ENCODE measurements at places on chromosomes 16 and 17.

DNA sequence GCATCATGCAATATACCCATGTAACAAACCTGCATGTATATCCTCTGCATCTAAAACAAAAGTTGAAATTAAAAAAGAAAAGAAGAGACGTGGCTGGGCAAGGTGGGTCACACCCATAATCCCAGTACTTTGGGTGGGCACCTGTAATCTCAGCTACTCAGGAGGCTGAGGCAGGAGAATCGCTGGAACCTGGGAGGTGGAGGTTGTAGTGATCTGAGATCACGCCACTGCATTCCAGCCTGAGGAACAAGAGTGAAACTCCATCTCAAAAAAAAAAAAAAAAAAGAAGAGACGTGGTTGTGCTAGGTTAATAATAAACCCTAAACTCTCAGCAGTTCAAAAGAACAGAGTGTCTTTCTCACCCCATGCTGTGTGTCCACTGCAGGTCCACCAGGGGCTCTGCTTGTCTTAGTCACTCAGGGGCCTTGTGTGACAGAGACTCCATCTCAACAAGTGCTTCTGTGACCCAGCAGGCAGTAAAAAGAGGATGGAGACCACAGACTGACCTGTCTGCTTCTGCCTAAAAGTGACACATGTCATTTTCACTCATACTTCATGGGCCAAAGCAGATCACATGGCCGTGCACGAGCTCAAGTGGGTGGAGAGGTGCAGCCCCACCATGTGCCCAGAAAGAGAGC is 22.3 kb upstream of the N4BP1 start:
- no peak for DNase-seq

- DNase-seq, result no peak
These were observed 19.9 kb upstream of the JPH3 start for GRCh38 chr16:87582216-87582965.

DNA sequence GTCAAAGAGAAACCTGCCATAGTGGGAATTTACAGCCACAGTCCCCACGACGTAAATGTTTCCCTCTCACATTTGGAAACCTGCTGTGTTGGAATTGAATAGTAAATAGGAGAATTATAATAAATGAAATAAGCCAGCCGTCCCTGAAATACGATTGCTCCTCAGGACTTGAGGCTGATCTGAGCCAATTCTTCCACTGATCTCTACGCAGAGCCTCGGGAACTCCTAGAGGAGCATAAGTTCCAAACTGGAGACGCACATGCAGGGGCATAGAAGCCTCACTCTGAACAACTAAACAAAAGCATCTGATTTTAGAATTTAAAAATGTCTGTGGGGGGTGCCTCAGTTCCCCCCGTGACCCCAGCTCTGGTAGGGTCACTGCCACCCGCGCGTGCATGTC is 10.2 kb upstream of the TEX19 start:
- no peak for DNase-seq

DNA sequence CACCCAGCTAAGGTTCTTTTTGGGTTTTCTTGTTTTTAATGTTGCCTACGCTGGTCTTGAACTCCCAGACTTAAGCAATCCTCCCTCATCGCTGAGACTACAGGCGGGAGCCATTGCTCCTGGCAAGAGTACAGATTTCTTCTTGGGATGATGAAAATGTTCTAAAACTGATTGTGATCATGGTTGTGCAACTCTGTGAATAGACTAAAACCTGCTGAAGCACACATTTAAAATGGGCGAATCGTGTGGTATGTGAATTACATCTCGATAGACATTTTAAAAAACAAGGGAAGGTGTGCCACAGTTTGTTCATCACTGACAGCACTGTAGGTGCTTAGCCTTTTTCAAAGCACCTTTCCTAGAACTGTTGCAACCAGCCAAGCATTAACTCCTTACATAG is 48.8 kb upstream of the CDH3 start:
- no peak for DNase-seq

DNA sequence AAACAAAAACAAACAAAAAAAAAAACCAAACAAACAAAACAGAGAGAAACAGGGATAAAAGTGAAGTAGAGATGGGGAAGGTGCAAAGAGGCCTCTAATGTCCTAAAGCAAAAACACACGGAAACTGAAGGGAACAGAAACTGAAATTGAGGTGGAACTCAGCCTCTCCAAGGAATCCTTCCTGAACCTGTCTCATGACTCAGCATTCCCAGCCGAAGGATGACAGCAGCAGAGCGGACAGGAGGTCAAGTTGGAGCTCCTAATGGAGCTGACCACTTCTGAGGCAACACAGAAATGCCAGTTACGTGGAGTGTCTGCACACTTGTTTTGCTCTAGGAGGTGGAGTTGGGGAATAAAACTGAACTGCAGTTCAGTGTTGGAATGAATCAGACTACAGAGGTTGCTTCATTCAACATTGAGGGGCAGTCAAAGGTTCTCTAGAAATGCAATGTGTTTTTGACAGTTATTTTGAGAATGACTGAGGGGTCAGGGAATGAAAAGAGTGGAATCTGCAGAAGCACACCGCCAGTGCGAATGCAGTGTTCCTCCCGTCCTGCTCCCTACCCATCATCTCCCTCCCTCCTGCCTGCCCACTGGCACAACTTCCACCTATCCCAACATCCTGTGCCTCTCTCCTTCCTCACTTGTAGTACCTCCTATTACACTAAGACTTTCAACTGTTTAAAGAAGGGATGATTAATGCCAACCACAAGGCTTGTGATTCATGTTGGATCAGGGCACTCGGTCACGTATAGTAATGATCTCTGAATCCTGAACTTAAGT is 6.3 kb downstream of the UBE2O start:
- DNase-seq, result no peak

GRCh38 chr17:34862384-34862783 is 98.9 kb downstream of the CCT6B start:
- DNase-seq, result no peak

GRCh38 chr16:87095271-87095670 is 221.9 kb downstream of the C16orf95 start:
- DNase-seq, result no peak

DNA sequence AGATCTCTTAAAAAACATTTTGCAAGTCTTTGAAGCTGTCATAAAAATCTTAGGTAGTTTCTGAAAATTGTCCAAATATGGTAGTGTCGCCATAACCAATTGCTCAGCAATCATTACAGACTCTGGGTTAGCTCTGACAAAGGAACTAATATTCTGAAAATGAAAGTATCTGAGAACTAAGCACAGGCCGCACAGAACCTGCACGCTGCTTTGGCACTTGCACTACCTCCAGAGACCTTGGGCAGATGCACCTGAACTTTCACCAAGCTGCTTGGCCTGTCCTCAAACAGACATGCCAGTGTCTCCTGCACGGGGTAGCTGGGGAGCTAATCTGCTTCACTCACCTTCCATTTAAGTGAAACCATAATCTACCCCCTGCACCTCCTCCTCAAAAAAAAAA is 317.0 kb downstream of the MAF start:
- no peak for DNase-seq

GRCh38 chr16:48053418-48053745 is 102.4 kb downstream of the ABCC12 start:
- DNase-seq, result no peak

GRCh38 chr16:12462426-12463280 is 341.0 kb downstream of the CPPED1 start:
- DNase-seq, result no peak

- no peak for DNase-seq
These were observed 30.5 kb downstream of the SEC14L5 start for GRCh38 chr16:4988647-4989046.

DNA sequence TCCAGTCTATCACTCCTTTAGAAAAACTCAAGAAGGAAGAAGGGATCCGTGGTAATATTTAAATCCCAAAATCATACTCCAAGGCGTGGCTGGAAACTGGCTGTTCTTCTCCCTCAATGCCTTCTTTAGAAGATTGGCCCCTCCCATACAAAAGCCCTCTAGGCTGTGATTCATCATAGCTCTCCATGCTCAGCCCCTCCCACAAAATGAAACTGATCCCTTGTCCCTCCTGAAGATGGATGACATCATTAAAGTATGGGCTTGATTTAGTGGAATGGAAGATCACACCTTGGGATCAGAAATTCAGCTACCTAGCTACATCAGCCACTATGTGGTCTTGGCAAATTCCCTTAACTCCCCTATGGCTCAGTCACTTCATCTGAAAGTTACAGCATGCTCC is 4.1 kb downstream of the GRIN2A start:
- no peak for DNase-seq

- DNase-seq, result no peak
These were observed 386.4 kb upstream of the TNRC6C start for GRCh38 chr17:77572065-77572601.

- DNase-seq, result no peak
These were observed 25.6 kb upstream of the MRPS23 start for GRCh38 chr17:57875290-57876022.

GRCh38 chr17:5027916-5028315 is 7.3 kb downstream of the SLC52A1 start:
- DNase-seq, result no peak

- DNase-seq, result no peak
These were observed 35.2 kb downstream of the GJC1 start for GRCh38 chr17:44794851-44795413.

DNA sequence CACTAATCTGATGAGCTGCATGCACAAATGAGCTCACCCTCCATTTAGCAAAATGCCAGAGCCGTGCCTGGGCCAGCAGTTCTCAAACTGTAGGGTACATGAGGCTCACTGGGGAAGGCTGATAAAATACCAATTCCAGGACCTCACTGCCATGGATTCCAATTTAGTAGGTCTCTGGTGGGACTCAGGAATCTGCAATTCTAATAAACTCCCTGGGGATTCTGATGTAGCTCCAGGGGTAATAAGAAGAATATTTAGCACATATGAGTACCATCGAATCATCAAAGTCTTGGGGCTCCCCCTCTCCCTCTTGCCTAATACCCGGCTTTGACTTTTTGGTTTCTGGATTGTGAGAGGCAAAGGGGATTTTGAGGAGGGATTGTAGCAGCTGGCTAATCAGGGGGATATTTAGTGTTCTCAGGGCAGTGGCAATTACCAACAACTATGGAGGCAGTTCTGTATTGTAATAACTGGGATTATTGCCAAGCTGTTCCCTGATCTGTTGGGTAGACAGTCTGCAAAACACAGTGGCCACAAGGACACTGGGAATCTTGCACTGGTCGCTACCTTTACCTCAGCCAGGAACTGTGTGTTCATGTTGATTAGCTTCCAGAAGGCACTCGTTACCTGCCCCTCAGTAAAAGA is 140.4 kb downstream of the SHISA9 start:
- no peak for DNase-seq

- DNase-seq, result no peak
These were observed 20.6 kb downstream of the ADORA2B start for GRCh38 chr17:15965528-15965927.

GRCh38 chr16:65688301-65688700 is 566.4 kb upstream of the CDH11 start:
- DNase-seq, result no peak

GRCh38 chr17:13596241-13596923 is 5.3 kb downstream of the HS3ST3A1 start:
- no peak for DNase-seq

GRCh38 chr17:5361426-5361825 is 58.0 kb downstream of the NUP88 start:
- no peak for DNase-seq

DNA sequence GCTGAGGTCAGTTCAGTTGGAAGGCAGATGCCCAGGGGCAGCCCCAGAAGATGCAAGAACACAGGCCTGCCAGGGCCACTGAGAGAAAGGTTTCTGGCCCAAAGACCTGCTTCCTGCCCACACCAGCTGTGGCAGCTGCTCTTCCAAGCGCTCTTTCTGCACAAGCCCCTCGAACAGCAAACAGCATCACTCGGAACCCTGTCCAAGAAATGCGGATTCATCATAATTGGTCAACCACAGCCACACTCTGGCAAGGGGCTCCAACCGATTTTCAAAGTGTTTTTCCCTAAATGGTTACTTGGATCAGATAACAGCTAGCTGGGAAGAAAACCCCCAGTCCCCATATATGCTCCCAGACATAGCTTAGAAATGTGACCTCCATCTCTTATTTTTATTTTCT is 71.1 kb upstream of the DNAH17 start:
- no peak for DNase-seq

GRCh38 chr17:62592341-62593099 is 35.0 kb upstream of the MRC2 start:
- DNase-seq, result no peak

DNA sequence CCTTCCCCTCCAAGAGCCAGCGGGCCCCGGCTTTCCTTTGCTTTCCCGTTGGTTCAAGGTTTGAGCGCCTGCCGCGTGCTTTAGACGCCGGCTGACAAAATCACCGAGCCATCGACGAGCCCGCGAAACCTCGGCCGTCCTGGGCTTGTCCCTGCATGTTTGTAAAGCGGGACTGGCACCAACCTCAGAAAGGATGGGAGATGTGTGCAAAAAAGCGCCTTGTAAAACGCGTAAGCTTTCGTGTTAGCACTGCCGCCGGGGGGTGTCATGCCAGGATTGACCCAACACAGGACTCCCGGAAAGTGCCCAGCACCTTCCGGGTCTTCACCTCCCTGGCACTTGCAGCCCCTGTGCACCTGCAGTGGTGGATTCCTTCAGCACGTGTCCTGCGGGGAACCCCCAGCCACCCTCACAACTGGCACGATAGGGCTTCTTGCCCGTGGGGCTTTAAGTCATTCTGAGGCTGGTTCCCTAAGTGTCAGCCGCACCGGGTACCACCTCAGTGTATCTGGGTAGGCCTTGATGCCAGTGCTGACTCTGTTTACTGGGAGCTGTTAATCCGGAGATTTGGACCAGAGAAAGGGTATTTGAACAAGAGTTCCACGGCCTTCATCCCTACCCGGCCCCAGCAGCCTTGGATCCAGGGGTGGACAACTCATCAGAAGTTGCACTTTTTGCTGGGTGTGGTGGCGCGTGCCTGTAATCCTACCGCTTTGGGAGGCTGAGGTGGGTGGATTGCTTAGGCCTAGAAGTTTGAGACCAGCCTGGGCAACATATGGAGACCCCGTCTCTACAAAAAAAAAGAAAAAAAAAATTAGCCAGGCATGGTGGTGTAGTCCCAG is 817 bp downstream of the NDUFAF8 start:
- DNase-seq, result peak; percentile 21

GRCh38 chr16:81539009-81539758 is 94.6 kb downstream of the CMIP start:
- no peak for DNase-seq

DNA sequence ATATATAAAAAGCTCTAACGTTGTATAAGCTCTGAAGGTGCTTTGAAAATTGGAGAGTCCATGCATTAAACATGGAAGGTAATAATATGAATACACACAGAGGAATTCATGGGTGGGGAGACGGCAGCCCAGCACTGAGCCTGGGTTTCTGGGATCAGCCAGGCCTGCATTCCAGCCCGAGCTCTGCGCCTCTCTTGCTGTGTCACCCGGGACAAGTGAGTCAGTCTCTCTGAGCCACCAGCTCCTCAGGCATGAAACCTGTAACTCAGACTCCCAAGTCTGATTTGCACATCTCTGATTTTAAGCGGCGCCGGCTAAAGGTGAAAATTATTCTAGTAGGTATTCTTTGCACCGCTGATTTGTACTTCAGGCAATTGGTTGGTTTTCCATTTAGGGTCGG is 238.8 kb downstream of the MRTFB start:
- no peak for DNase-seq

GRCh38 chr17:17343896-17344506 is 40.8 kb downstream of the NT5M start:
- no peak for DNase-seq

GRCh38 chr17:4340914-4341615 is 25.4 kb downstream of the UBE2G1 start:
- DNase-seq, result no peak

- no peak for DNase-seq
These were observed 144.0 kb downstream of the SOX9 start for GRCh38 chr17:72264682-72265405.

Measured in activated T-helper 1 cell treated with anti-CD3 and anti-CD28 coated beads, Interleukin-2, amount 50 U/mL, for 16 hours (primary cell).